ENCODE measurements at places on chromosomes 16 and 17.

- DNase-seq: no peak
Observed at GRCh38 chr16:84874553-84874952, 54.8 kb downstream of the CRISPLD2 start.

GRCh38 chr16:66400503-66401380 lies 26.4 kb upstream of the BEAN1 start:
- no peak for DNase-seq

- no peak for DNase-seq
Observed at GRCh38 chr17:74432766-74433391, 991 bp downstream of the GPRC5C start.

DNA sequence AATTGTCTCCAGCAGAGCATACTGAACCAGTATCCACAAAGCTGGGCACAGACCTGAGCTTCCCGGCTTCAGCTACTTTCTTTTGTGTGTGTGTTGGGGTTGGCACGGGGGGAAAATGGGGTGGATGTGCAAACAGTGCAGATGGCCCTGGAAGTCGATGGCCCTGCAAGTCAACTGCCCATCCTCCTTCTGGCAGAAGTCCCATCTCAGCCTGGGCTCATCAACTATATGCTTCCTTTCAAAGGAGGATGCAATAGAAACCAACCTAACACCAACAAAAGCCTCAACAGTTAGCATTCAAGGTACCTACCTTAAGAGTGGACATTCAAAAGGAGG lies 55.7 kb downstream of the SOX9 start:
- no peak for DNase-seq

- DNase-seq: no peak
Observed at GRCh38 chr17:49602783-49603182, 27.1 kb downstream of the NXPH3 start.

DNA sequence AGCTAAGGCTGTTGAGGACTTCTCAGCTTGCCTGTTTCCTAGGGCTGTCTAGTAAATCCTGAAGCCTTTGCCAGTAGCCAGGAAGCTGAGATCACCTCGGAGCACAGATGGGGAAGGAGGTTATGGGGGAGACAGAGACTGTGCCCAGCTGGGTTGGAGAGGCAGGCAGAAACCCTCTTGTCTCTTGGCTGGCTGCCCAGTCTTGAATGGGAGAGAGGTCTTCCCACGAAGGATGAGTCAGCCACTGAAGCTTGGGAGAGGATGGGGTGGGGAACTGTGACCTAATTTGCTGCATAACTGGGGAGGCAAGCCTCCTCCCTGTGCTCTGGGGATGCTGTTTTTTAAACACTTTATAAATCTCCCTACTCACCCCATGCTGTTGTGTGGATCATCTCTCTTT lies 69.8 kb downstream of the SHISA9 start:
- DNase-seq: no peak

DNA sequence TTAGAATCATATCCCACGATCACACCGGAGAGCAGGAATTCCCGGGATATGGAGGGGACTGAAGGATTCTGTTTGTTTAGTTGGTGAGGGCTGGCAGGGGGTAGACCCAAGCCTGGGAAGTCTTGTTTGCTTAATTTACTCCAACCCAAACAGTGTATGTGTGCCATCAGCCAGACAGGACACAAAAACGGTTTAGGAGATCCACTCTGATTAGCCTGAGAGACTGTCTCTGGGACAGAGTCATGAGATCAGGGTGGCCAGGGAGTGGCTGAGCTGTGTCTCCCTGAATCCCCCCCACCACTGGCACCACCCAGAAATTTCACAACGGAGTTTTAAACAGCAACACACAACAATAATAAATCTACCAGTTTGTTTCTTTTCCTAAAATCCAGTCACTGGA lies 127.0 kb downstream of the RBFOX3 start:
- DNase-seq: no peak

DNA sequence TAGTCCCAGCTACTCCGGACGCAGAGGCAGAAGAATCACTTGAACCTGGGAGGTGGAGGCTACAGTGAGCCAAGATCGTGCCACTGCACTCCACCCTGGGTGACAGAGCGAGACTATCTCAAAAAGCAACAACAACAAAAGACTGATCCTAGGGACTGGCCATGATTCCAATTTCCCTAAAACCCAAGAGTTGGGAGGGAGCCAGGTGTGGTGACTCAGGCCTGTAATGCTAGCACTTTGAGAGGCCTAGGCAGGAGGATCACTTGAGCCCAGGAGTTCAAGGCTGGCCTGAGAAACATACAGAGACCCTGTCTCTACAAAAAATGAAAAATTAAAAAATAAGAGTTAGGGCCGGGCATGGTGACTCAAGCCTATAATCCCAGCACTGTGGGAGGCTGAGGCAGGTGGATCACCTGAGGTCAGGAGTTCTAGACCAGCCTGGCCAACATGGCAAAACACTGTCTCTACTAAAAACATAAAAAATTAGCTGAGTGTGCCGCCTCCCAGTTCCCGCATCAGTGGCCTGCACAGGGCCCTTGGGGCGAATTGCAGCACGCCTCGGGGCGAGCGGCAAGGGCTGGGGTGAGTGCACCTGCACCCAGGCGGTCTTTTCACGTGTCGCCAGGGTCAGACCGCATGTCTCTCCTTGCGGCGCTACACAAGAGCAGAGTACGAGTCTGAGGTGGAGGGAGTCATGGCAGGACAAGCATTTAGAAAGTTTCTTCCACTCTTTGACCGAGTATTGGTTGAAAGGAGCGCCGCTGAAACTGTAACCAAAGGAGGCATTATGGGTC lies 40.8 kb downstream of the CDH3 start:
- no peak for DNase-seq

- peak; percentile 22 for DNase-seq
Observed at GRCh38 chr16:1413684-1414531, 596 bp downstream of the UNKL start.

DNA sequence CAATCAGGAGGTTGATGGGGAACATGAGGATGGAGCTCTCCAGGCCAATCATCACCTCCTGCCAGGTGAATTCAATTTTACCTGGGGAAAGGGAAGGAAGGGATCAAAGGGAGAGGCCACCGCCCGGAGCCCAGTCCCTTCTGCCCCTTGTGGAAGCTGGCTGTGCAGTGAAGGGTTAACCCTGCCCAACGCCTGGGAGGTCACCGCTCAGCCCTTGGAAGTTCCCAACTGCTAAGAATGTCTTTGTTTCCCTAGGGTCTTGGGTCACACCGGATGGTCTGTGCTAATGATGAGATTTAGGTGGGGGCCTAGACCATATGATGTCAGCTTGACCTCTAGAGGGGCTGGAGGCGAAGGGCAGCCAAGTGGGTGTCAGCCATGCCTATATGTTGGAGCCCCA lies 52.1 kb upstream of the GCSH start:
- DNase-seq: no peak

- no peak for DNase-seq
Observed at GRCh38 chr17:44095647-44096496, 25.3 kb downstream of the G6PC3 start.

GRCh38 chr16:55240888-55241287 lies 83.1 kb upstream of the IRX6 start:
- DNase-seq: no peak

GRCh38 chr16:55502801-55503366 lies 6.0 kb upstream of the LPCAT2 start:
- no peak for DNase-seq

DNA sequence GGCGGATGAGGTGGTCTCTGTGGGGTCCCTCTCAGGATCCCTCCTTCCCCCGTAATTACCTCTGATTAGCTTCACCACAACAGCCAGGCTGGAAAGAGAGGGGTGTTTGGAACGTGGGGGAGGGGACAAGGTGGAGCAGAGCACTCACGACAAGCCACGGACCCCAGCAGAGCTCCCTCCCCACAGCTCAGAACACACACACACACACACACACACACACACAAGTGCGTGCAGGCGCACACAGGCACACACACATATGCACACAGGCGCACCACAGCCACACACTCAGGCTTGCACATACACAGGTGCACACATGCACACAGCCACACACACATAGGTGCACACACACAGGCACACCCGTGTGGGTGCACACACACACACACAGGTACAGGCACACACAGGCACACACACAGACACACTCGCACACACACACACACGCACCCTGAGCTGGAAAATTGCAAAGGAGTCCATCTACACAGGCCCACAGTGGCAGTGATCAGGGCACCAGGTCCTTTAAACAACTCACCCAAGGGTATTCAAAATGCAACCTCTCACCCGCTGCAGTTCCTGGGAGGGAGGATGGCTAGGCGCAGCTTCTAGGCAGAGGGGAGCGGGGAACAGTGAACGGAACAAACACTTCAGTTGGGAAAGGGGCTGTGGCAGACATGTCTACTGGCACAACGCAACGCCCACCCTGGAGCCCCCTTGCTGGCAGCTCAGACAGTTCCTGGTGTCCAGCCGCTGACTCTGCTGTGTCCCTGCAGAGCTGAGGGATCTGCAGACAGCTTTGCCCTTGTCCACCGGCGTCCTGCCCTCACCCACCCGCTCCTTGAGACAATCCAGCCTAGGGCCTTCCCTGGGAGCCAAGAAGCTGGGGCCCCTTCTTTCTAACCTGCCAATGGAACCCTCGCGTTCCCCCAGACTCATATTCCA lies 59.9 kb upstream of the DLX4 start:
- DNase-seq: no peak

GRCh38 chr17:68325961-68326360 lies 34.7 kb downstream of the ARSG start:
- DNase-seq: no peak

DNA sequence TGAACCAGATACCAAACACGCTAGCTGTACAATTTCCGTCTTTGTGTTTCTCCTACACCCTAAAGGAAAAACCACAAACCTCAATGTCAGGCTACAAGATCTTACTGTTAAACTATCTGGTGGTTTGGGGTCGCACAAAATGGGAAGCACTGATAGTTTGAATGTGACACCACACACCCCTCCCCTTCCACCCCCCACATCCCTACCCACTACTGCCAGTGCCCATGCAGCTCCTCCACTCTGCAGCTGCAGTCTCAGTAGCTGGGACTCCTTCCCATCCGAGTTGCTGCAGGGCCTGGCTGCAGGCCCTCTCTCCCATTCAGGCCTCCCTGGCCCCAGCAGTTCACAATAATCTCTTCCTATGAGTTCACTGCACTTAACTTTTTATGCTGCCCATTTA lies 18.4 kb downstream of the TRAP1 start:
- DNase-seq: no peak

- no peak for DNase-seq
Observed at GRCh38 chr17:47730681-47731080, 2.4 kb upstream of the TBX21 start.

DNA sequence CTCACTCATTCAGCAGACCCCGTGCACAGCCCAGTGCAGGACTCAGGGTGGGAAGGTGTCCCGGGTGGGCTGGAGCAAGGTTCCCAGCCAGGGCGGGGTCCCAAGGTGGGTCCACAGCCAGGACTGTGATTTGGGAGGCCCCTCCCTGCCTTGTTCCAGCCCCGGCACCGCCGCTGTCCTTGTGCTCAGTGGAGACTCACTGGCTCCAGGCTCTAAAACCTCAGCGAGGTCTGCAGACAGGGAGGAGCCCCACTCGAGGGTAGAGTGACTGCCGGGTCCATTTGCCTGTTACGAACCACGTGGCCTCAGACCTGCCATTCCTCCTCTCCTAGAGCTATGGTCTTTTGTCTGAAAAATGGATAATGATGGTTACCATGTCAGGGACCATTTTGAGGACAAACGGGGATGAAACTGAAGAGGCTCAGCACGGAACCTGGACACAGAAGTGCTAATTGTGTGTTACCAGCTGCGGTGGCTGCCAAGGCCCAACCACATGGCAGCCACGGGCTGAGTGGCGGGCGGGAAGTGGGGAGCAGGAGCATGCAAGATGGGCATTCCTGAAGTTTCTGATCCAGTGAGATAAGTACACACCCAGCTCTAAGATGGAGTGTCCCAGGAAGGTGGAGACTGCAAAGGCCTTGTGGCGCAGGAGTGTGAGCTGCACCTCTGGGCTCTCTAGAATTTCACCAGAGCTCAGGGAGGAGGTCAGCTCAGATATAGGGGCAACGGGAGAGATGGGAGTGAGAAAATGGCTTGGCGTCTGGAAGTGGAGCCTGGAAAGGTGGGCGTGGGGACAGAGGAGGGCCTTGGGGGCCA lies 317.6 kb downstream of the SEC14L1 start:
- DNase-seq: no peak

DNA sequence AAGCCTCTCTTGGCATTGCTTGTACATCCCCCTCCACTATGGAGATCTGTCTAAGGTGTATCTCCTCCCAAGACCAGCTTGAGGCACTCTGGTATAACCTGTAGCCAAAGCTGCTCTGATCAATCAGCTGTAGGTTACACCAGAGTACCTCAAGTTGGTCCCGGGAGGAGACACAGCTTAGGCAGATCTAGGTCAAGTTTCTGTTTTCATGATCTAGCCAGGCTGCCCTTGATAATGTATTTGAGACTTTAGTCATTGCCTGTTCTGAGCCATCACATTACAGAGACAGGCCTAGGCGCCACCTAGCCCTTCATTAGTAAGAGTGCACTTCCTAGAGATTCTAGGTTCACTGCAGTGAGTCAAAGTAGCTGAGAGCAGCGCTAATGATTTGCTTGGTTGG lies 31.4 kb downstream of the ASGR1 start:
- no peak for DNase-seq

- no peak for DNase-seq
Observed at GRCh38 chr17:17866425-17866824, 29.6 kb upstream of the SREBF1 start.

DNA sequence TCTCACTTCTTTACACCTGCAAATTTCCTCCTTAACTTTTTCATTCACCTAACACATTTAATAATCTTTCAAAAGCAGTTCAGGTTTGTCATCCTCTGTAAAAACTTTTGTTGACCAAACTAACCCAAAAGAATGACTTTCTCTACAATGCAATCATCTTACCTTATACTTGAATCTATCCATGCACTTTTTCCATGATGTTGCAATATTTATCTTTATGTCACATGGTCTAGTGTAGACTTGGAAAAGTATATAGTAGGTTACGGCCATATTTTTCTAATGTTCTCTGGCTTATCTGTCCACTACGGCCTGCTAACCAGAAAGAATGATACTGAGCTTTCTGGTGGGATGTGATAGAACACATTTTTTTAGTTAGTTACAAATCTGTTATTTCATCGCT lies 431.0 kb upstream of the SOX9 start:
- no peak for DNase-seq

- no peak for DNase-seq
Observed at GRCh38 chr16:58753711-58754134, 19.6 kb upstream of the GOT2 start.

GRCh38 chr17:41073676-41074075 lies 8.0 kb upstream of the KRTAP2-4 start:
- no peak for DNase-seq

GRCh38 chr16:56108724-56109123 lies 82.6 kb upstream of the GNAO1 start:
- DNase-seq: no peak
